ENCODE measurements at places on chromosomes 6 and 20.

DNA sequence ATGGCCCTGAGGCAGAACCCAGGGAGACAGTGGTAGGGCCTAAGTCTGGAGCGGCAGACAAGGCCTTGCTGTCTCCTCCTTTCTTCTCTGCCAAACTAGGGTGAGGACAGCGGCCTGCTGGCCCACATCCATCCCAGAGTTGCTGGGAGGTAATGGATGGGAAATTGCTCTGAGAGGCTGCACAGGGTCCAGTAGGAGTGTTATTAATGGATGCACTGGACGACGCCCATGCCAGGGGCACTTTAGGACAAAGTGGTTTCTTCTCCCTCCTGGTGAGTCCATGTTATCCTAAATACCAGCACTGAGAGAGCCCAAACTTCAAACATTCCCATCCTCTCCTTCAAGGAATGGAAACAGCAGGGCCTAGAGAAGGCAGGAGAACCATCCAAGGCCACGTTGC is 28.3 kb upstream of the PREX1 start:
- DNase-seq, result no peak

- DNase-seq, result no peak
These were observed 5.0 kb downstream of the TNFRSF6B start for GRCh38 chr20:63701329-63702035.

GRCh38 chr6:106501960-106502371 is 127.3 kb downstream of the RTN4IP1 start:
- DNase-seq, result no peak

DNA sequence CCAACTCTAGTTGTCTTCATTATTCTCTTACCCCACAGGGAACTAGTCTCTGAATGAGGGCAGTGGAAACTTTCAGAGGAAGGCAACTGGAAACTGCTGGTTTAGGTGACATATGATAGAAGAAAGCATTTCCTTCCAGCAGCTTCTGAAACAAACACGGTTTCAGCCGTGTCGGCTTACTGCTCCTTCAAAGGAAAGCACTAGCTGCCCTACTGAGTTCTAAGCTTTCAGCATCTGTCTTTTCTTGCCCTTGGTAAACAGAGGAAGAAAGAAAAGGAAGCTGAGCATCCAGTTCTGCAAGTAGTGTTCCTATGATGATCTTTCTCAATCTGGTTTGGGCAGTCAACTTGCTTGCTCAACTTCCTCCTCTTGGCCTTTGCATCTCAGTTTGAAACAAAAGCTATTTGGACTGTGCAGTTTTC is 117.5 kb upstream of the CEP85L start:
- DNase-seq, result no peak

- DNase-seq, result no peak
These were observed 133.1 kb downstream of the LY86 start for GRCh38 chr6:6721606-6722005.

DNA sequence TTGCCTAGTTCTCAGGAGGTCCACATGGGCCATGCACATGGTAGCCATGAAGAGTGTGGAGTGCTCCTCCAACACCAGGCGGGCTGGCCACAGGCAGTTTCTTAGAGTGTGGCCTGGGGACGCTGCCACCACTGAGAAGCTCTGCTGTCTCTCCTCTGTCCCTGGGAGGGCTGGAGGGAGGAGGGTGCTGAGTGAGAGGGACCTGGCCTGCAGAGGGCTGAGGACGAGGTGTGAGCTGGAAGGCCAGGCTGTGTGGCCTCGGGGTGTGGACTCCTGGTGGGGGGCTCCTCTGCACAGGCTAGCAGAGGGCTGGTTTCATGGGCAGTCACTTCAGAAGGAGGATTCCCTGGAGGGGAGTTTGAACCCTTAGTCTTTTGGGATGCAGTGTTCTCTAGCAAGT is 39.7 kb downstream of the SYNJ2 start:
- no peak for DNase-seq

- no peak for DNase-seq
These were observed 5.2 kb downstream of the FOXO3 start for GRCh38 chr6:108565893-108566292.

DNA sequence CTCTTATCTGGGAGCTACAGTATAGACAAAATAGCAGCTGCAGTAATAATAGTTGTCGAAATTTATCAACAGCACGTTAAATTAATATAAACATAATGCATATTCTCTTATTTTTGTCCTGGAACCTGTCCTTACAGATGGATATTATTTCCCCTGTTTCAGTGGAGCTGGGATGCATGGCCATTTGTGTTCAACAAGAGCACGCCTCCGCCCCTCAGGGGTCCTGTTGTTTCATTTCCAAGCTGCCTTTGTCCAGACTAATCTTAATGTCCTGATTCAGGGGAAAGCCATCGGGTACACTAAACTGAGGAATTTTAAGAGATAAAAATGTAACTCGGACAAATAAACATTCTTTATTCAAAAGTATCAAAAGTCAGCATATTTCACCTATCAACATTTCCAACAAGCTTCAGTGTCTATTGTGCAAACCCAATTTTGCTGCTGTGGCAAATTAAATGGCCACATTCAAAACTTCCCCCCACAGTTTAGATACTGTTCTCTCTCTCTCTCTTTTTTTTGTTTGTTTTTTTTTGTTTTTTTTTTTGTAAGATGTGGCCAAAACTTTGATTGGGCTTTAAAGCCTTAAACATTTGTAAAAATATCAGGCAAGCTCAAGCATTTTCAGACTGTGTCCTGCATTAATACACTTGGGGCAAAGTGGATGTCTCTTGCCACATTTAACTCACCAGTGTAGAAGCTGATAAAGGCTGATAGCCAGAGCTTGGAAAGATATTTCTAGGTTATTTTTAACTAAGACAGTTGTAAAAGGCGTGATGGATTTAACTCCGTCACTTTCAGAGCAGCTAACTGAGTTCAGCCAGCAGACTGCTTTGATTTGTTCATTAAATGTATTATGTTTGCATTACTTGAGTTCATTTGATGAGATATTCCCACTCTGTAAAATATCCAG is 112.5 kb upstream of the QKI start:
- DNase-seq, result no peak

DNA sequence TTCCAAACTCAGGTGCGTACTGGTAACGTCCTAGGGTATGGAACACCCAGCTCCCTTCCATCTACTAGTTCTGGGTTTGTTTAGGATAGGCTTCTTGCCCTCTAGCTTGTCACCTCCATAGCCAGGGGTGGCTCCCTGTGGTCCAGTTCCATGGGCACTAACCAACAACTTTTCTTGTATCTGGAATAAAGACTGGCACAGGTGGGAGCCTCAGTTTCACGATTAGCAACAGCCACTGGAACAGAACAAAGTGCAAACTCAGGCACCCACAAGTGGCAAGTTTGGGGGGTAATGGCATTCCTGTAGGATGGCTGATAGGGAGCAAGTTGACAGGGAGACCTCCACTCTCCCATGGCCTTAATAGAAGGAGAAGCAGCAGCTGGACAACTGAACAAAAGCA is 5.6 kb upstream of the APMAP start:
- no peak for DNase-seq

GRCh38 chr20:15643713-15644112 is 929.5 kb downstream of the KIF16B start:
- no peak for DNase-seq

DNA sequence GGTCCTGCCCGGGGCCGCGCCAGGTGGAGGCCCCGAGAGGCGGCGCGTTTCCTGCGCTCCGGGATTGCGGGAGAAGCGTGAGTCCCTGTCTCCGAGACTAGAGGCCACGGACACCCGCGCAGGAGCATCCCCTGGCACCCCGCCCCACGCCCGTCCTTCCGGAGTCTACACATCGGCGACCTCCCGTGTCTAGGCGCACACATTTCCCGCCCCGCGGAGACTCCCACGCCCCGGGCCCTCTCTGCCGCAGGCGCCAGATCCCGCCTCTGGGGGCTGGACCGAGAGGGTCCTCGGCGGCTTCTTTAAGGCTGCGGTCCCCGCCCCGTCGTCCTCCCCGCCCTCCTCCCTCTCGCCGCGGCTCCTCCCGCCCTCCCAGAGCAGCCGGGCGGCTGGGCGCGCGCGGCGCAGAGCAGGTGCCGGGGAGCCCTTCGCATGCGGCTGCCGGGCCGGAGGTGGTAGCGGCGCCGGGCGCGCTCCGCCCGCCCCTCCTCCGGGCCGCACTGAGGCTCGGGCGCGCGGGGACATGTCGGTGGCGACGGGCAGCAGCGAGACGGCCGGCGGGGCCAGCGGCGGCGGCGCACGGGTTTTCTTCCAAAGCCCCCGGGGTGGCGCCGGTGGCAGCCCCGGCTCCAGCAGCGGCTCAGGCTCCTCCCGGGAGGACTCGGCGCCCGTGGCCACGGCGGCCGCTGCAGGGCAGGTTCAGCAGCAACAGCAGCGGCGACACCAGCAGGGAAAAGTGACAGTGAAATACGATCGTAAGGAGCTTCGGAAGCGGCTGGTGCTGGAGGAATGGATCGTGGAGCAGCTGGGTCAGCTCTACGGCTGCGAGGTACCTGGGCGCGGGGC is at the start of gene PPP1R14C:
TSS of gene PPP1R14C (plus strand) at position 375 of the 846 bp plus-strand sequence. CDS start at position 524, 149 bp downstream.
- DNase-seq, result no peak

- no peak for DNase-seq
These were observed 189.9 kb downstream of the EYA4 start for GRCh38 chr6:133431031-133431430.

- DNase-seq, result no peak
These were observed 58.5 kb downstream of the RBM38 start for GRCh38 chr20:57449398-57450354.

- peak; percentile 5 for DNase-seq
These were observed 45.3 kb upstream of the COL21A1 start for GRCh38 chr6:56292505-56293181.

GRCh38 chr20:59938696-59939051 is 1.4 kb downstream of the PPP1R3D start:
- DNase-seq, result no peak

GRCh38 chr6:159108426-159108985 is 60.7 kb upstream of the FNDC1 start:
- no peak for DNase-seq

DNA sequence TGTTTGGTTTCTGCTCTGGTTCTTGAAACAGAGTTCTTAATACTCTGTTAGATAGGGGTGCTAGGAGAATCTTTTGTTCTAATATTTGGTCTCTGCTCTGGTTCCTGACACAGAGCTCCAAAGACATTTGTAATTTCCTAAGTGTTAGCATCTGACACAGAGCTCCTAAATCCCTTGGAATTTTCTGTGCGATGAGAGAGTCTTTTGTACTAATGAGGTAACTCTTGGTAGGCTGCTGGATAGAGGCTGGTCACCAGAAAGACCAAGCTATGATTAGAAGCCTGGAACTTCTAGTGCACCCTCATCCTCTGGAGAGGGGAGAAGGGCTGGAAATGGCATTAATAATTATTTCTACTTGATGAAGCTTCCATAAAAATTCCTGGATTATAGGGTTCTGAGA is 7.7 kb upstream of the CD109 start:
- DNase-seq, result no peak

DNA sequence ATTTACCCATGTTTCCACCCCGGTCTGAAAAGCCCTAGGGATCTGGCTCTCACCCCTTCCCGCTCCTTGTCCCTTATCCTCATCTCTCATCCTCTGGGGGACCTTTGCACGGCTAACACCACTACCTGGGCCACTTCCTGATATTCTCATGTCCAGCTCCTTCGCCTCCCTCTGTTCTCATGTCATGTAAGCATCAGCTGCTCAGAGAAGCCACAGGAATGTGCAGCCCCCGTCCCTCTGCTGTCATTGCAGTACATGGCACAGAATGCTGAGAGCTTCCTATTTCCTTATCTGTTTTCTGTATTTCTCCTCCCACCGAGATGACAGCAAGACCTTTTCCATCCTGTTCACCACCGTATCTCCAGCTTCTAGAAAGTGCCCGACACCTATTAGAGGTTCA is 102.4 kb downstream of the MTHFD1L start:
- DNase-seq, result no peak

DNA sequence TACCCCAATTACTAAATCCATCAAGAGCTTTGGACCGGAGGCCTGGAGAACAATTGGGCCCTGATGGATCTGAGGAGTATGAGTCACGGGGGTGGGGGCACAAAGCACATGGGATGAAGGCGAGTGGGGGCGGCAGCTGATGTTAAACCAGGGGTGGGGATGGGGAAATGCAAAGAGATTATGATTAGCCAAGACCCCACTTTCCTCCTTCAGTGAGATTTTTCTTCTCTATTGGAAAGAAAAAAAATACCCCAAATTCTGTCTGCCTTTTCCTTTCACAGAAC is 57.9 kb downstream of the ARHGAP40 start:
- no peak for DNase-seq

GRCh38 chr20:39107741-39108140 is 145.6 kb downstream of the DHX35 start:
- no peak for DNase-seq

DNA sequence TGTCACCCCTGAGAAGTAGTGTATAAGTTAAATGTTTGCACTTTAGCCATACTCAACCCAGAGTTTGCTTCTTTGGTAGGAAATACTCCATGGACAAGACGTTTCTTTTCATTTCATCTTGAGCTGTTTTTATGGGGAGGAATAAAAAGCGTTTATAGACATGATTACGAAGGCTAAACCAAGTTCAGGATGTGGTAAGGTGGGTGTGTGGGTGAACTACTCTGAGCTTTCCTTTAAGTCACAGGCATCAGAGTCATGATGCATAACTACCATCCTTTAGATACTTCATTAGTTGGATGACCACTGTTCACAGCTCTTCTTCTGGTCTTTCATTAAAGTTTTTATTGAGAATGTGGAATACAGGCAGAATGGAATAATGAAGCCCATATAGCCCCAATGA is 48.9 kb downstream of the EBF4 start:
- no peak for DNase-seq

DNA sequence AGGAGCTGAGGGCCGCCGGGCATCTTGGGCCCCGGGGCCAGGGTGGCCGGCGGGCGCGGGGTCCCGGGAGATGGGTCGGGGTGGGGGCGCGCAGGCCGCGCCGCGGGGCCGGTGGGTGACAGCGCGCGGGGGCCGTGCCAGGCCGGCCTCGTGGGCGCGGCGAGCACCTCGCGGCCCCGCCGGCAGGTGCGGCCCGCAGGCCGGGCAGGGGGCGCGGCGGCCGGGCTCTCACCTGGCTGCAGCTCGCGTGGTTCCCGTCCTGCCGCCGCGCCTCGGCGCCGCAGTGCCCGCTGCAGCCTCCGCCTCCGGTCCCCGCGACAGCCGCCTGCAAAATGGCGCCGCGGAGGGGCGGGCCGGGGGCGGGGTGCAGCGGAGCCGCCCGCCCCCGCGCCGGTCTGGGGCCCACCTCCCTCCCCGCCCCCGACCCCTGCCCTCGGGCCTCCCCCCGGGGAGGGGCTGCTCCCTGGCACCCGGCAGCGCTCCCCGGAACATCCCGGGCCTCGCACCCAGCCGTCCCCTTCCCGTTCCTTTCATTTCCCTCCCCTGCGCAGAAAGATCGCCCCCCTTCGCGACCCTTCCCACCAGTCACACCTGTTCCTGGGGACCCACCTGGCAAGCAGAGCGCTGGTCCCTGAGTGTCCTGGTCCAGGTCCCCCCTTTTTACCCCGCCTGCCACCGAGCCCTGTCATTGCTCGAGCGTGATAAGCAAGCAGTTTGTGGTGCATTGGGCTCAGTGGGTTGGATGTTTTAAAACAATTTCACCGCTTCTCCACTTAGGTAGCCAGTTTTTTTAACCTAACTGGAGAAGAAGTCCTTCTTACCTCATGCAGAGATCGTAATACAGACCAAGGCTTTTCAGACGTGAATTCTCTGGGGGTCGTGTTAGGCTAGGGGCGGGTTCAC is at the start of gene SLC23A2:
TSS of gene SLC23A2 (minus strand) at position 337 of the 903 bp plus-strand sequence. CDS start 68,948 bp downstream, outside the sequence.
- DNase-seq, result no peak

Data from SHP77 treated with DMSO at 0.1 percent for 48 hours (cell line).